ENCODE measurements at places on chromosomes 13 and 19. TPM values are rescaled to one million over a fixed set of nuclear protein-coding genes. Genes with fewer than 3 reads are reported as not detected.

The RNF17 gene
- total RNA-seq = not detected

The SYNGR4 gene
- total RNA-seq = not detected

The BICRA gene
- total RNA-seq = 3.8 TPM

The RGCC gene
- 3.1 TPM for total RNA-seq

The ETV2 gene
- total RNA-seq = 0.28 TPM

The SLC17A7 gene
- total RNA-seq = not detected

The KIR2DL3 gene
- total RNA-seq = not detected

Measured in smooth muscle cell of bladder (primary cell).